ENCODE measurements at places on chromosomes 7 and 10.

- no peak for DNase-seq
These were observed 40.3 kb downstream of the PPIF start for GRCh38 chr10:79387466-79387973.

DNA sequence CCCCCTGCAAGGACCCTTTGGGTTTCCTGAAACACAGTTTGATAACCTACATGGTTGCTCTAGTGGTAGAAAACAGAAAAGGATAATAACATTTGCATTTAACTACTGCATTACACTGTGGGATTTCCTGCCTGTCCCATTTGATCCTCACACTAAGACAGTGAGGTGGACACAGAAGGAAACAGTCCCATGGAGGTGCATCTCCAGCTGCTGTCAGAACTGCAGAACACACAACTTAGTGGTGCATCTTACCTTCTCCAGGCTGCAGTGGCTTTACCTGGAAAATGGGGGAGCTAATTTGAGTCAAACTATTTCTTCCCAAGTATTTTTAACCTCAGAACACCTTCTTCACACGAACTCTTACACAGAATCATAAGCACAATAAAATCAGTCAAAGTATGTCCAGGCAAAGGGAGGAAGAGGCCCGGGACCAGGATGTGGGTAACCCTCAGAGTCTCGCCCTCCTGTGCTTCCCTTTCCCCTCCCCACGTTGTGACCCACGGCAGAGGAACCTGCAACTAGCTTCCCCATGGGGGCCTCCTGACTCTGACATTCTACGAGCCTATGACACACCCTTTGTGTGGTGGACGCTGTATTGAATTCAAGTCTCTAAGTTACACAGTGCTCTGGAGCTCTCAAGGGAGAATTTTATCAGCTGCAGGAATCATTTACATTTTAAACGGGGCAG, 33.7 kb downstream of the SCRN1 start:
- no peak for DNase-seq

- DNase-seq = no peak
These were observed 110.0 kb upstream of the SHH start for GRCh38 chr7:155922067-155922816.

- no peak for DNase-seq
These were observed 1022.6 kb downstream of the LRMDA start for GRCh38 chr10:76453997-76454396.

- DNase-seq = no peak
These were observed 113.5 kb downstream of the AHR start for GRCh38 chr7:17411922-17412321.

DNA sequence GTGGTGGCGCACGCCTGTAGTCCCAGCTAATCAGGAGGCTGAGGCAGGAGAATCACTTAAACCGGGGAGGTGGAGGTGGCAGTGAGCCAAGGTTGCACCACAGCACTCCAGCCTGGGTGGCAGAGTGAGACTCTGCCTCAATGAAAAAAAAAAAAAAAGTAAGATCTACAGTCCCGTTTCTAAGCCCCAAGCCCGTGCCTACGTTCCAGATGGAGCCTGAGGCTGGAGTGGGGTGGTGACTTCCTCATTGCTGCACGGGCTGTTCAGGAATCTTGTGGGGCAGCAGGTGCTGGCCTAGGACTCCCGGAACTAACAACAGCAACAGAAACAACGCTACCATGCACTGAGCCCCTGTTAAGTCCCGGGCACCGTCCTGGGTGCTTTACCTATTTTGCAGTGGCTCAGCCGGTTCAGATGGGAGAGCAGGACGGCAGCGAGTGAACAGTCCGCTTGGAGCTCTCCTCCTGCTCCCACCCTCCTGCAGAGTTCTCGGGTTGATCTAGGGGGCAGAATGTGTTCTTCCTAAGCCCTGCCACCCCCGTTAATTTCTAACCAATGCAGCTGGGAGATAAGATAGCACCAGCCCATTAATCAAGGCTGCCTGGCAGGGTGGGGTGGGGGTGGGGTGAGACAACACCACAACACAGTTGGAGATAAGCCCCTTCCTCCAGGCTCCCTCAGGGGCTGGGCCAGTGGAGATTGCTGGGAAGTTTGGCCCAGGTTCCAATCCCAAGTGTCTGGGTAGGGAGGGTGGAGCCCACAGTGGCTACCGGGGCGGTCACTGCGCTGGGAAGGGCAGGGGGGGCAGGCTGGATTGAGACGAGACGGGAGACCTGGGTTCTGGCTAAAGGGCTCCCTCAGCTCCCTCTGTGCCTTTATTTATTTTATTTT, 17.0 kb upstream of the SFRP5 start:
- DNase-seq = no peak

- DNase-seq = no peak
These were observed 55.6 kb upstream of the SHH start for GRCh38 chr7:155867734-155868400.

- no peak for DNase-seq
These were observed 60.4 kb upstream of the KCNIP2 start for GRCh38 chr10:101903827-101904550.

GRCh38 chr10:29254123-29255046, 34.5 kb upstream of the LYZL1 start:
- DNase-seq = no peak

DNA sequence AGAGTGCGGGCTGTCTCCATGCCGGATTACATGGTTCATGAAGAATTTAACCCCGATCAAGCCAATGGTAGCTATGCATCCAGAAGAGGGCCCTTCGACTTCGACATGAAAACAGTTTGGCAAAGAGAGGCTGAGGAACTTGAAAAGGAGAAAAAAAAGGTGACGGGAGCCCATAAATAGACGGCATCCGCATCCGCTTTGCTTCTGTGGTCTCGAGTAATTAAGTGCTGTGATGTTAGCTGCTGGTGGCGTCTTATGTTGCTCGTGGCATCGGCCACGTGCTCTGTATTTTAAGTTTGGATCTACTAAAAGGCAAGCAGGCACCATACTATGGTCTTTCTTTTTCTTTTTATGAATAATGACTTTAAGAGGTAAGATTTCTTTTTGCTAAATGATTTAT, 11.1 kb downstream of the C7orf57 start:
- DNase-seq = no peak

- DNase-seq = no peak
These were observed 209.1 kb downstream of the PRPF18 start for GRCh38 chr10:13795653-13796555.

DNA sequence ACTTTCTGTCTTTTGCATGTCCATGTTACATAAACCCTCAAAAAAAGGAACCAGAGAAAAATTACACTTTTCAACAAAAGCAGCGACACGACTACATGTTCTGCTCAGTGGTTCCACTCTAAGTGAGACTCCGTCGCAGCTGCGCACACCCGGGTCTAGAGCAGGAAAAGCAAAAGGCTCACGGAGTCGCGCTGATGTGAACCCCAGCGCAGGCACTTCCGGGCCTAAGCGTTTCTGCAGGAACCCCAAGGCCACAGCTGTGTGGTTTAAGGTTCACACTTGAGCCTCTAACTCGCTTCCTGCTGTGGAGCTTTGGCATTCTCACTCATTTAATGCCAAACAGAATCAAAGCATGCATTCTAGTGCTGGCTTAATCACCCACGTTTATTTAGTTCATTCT, 240.3 kb downstream of the DNAJB6 start:
- no peak for DNase-seq

DNA sequence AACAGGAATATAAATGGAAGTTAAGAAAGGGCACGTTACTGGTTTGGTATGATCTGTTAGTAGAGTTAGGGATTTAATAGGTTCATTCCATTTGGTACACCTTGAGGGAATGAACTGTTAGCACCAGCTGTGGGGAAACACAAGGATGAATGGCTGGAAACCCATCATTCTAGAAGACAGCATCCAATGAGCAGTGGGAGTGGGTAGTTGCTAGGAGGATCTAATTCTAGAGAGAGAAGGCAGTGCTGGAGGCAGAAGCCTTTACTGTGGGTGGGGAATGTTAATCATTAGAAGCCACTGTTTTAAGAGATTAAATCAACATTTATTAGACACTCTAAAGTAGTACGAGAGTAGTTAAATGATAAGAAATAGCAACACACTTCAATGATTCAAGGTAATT, 15.5 kb upstream of the GPR15LG start:
- DNase-seq = no peak

GRCh38 chr10:132837905-132838304, 52.0 kb upstream of the NKX6-2 start:
- no peak for DNase-seq

- DNase-seq = no peak
These were observed 327.3 kb downstream of the HTR7 start for GRCh38 chr10:90530521-90530920.

GRCh38 chr7:100804681-100805431, 22.5 kb downstream of the EPHB4 start:
- peak; percentile 43 for DNase-seq

DNA sequence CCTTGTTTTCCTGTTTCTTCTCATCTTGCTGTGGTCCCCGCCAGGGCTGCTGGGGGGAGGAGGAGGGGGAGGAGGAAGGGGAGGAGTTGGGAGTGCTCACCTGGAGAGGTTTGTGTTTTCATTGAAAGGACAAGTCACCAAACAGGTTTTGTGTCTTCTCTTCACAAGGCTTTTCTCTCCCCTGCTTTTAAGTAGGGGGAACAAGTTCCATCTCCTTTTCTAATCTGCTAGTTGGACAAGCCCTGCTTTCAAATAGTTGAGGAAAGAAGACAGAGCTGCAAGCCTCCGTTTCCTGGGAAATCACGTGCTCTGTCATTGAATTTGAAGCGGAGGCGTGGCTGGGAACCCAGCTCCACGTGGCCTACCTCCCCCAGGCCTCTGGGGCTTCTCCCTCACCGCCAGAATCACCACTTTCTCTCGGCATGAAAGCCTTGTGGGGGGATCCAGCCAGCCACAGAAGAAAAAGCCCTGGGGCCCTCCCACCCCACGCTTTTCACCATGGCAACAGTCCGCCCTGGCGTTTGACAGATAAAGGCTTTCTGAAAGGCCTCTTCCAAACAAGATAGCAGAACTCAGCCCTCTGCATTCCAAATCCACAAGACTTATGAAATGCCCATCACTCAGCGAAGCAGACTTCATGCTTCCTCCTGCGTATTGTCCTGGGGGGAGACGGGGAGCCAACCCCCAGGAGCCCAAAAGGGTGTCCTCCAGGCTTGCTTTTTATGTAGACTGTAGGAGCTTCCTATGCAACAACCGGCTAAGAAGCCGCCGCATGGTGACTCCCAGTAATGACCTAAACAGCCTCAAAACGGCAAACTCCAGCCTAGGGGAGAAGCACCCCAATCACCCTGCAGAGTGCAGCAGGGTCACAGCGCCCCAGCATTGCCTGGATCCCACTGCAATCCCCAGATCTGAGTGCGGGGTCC, 51.7 kb downstream of the PROSER2 start:
- DNase-seq = peak; percentile 67

DNA sequence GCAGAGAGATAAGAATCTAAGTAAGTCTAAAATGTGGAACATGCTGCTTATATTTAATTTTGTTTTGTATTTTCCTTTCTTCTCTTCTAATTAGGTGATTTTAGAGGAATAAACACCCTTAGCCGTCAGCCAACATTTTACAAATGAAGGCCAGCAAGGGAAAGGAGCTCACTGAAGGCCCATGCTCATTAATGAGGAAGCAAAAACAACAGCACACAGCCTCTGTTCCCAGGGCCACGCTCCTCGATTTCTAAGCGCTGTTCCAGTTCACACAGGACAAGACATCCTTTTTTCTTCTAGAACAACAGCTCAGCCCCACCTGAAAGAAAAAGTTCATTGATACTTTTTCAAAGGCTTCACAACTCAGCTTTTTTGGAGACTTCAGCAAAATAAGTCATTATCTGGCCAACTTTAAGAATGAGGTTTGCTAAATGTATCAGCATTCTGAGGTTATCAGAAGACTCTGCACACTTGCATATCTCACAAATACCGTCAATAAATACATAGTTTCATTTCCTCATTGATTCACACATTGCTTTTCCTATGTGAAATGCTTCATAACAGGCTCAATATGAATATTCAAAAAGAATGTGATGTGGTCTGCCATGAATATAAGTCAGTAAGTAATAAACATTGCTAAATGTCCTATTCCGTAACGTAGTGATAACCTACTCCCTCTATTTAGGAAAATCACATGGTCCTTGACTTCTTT, 34.8 kb upstream of the SFMBT2 start:
- DNase-seq = no peak

GRCh38 chr10:124963866-124964720, 22.2 kb downstream of the ZRANB1 start:
- no peak for DNase-seq

GRCh38 chr7:140242057-140243031, 65.6 kb upstream of the KDM7A start:
- DNase-seq = no peak

DNA sequence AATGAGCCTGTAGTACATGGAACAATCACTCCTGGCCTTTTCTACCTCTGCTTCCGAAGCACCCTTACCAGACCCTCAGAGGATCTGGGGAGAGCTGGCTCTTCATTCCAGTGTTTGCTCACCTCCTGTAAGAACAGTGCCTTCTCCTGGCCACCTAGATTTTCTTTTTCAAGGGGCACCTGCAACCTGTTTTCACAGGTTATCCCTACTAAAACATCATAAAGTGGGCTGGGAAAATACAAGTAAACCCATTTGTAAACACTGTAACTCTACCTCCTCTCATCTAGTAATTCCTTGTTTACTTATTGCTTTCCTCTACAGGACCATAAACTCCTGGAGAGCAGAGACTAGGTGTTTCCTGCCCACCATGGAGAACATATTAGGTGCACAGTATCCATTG, 1.1 kb downstream of the PIK3AP1 start:
- no peak for DNase-seq

- DNase-seq = peak; percentile 41
These were observed 7.1 kb downstream of the CCSER2 start for GRCh38 chr10:84335516-84335915.

DNA sequence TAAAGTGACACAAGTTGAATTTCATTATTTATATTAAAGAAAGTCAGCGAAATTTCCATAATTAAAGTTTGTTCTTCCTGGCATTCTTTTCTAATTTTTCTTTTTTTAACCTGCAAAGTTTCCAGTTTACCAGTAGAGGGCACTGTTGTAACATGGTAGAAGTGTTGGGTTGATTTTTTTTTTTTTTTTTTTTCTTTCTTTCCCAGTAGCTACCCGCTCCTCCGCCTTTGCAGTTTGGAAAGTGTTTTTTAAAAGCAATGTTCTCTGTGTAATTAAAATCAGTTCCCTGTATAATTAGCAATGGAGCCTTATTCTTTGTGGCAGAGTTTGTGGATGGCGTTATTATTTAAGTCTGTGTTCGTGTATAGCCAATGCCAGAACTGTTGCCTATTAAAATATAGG, 53.7 kb downstream of the TAF3 start:
- DNase-seq = no peak

GRCh38 chr10:63596924-63597323, 75.7 kb downstream of the REEP3 start:
- DNase-seq = no peak

Measured in ovary (tissue), 10 donors.